Peyer's patch (tissue), 4 donors: ENCODE measurements at places on chromosomes 11 and 22.

- no peak for DNase-seq
Observed at GRCh38 chr11:130006929-130007328, 4.3 kb upstream of the PRDM10 start.

DNA sequence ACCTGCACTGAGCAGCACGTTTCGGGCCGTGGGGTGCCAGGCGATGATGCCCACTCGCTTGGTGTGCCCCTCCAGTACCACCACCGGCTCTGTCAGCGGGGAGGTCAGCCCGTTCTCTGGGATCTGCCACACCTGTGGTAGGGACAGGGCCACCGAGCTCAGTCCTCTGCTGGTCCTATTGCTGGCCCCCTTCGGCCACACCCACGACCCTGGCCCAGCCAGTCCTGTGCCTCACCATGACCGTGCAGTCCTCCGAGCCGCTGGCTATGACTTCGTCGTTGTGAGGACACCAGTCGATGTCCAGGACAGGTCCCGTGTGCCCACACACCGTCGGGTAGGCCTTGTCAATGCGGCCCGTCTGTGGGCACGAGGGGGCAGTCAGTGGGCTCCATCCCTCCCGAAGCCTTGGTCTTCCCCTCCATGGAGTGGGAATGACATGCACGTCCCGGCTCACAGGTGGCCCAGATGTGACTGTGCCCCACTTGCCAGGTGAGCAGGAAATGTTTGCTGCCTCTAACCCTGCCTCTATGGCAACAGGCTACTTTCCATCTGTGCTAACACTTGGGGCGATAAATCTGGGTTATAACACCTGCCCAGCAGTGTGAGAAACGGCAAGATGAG is 1.4 kb downstream of the CORO1B start:
- no peak for DNase-seq

GRCh38 chr11:111833524-111833923 is 37.9 kb downstream of the ALG9 start:
- DNase-seq: no peak

- DNase-seq: no peak
Observed at GRCh38 chr22:22210375-22210774, 34.2 kb upstream of the VPREB1 start.

DNA sequence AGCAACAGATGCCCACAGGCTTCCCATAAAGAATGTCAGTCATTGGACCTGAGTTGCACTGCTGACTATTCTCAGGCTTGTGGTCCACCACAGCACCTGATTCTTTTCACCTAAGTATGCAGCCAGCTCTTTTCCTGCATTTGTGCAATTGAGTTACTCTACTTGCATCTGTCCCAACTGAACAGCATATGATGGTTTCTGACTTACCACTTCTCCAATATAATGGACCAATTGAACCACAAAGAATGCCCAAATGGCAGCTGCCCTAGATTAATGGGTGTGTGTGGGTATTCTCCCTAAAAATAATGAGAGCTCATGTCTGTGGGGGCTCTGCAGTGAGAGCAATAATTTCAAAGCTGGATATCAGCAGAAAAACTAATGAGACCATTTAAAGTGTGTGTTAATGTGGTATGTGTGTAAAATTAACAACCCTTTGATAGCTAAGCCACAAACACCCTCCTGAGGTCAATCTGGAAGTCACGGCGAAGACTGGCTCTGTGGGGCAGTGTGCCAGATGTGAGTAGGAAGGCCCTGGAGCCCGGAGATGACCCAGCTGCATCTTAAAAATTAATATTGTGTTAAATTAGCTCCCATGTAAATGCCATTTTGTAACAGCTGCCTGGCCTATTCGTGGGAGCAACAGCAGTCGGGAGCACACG is 43.8 kb downstream of the SC5D start:
- DNase-seq: no peak

DNA sequence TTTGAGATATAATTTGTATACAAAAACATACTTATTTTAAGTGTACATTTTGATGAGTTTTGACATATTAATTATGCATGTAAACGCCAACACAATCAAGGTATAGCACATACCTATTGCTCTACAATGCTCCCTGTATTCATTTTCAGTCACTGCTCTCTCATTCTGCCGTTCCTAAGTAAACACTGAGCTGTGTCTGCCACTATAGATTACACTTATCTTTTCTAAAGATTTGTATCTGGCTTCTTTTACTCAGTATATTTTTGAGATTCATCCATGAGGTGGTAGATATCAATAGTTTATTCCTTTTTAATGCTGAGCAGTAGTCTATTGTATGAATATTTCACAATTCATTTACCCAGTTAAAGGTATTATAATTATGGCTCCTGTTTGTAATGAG is 25.4 kb upstream of the BACE1-AS start:
- no peak for DNase-seq

DNA sequence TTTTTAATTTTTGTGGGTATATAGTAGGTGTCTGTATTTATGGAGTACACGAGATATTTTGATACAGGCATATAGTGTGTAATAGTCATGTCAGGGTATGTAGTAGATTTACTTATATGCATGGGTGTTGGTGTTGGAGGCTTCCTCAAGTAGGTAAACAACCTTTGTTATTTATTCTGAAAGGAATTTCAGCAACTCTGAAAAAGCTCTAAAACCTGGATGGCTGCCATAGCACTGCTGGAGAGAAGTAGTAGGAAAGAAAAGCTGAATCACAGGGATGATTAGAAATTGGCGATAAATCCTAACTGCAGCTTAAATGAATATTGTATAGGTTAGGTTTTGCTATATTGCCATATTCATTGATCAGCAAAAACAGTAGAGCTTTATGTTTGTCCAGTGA is 44.4 kb upstream of the ST14 start:
- no peak for DNase-seq

GRCh38 chr11:8036986-8037385 is 44.0 kb upstream of the TUB start:
- DNase-seq: no peak

DNA sequence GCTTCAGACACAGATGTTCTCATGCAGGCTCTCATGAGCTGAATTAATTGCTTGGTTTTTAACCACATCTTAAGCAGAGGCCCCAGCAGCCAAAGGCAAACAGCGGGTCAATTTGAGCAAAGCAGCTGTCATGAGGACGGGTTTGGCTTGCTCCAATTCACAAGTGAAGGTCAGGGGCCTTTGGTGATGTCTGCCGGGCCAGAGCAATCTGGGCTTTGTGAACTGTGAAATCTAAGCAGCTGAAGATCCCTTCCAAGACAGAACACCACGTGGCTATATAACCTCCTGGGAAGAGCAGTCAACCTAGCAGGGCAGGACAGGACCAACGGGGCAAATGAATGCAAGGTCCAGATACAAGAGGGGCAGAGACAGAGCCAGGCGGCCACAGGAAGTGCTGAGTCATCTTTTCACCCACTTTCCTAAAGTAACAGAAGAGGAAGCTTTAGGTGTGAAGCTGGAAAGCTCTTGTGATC is 187.3 kb upstream of the B3GAT1 start:
- DNase-seq: no peak

GRCh38 chr11:111006227-111006626 is 239.3 kb upstream of the POU2AF2 start:
- DNase-seq: no peak

- DNase-seq: no peak
Observed at GRCh38 chr11:8040921-8041285, 40.1 kb upstream of the TUB start.

GRCh38 chr11:115606498-115607220 is 102.4 kb upstream of the CADM1 start:
- DNase-seq: no peak

- DNase-seq: no peak
Observed at GRCh38 chr11:98940913-98941312, 79.8 kb upstream of the CNTN5 start.

- DNase-seq: no peak
Observed at GRCh38 chr11:43933608-43934551, 8.6 kb upstream of the C11orf96 start.

- no peak for DNase-seq
Observed at GRCh38 chr11:130473056-130473794, 24.8 kb downstream of the ADAMTS15 start.

DNA sequence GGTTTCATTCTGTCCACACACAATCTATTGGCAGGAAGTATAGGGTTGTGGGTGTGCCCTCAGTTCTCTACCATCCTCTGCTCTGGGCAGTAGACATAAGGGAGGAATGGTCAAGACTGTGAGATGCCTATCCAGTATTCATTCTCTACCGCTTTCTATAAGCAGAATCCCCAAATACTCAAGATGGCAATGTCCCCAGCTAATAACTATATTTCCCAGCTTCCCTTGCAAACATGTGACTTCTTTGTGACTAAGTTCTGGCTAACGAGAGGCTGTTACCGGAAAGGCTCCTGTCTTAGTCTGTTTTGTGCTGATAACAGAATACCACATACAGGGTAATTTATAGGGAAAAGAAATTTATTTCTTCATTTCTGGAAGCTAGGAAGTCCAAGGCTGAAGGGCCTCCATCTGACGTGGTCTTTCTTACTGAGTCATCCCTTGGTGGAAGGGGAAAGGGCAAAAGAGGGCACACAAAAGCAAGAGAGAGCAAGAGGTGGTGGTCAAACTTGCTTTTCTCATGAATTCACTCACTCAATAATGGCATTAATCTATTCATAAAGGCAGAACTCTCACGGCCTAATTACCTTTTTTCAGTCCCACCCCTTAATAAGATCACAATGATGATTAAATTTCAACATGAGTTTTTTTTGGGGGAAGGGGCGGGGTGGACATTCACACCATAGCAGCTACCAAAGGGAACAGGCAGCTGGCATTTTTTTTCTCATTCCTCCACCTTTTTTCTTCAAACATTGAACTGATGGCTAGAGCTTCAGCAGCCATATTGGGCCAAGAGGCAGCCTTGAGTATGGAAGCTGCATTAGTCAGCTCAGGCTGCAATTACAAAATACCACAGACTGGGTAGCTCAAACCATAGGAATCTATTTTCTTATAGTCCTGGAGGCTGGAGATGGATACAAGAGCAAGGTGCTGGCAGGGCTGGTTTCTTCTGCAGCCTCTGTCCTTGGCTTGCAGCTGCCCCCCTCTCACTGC is 109.7 kb upstream of the OR9Q1 start:
- DNase-seq: no peak

DNA sequence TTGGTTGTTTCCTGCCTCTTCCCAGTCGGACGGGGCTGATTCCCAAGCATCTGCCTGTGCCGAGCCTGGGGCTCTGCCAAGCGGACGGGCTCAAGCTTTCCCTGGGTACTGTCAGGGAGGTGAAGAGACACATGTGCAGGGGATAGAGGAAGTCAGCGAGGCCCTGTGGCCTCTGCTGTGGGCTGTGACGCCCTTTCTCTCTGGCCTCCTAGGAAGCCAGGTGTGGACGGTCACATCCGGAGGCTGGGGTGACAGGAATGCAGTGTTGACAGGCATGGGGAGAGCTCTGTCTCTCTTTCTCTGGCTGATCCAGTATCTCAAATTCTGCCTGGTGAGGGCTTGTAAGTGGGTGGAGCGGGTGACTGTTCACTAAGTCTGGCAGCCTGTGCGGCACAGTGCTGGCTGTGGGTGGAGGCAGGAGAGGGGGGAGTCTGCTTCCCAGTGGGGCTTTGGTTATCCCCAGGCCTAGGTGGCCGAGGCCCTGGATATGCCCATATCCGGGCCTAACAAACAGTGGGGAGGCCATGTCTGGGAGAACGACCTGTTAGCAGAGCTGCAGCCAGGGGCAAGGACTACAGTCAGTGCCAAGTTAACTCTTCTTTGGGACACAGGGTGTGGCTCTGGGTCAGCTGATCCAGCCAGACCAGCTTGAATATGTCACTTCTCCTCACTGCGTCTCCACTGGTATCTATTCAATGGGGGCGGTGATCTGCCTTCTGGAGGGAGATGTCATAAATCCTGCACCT is 1.9 kb downstream of the KCTD17 start:
- DNase-seq: no peak

GRCh38 chr22:49972163-49973017 is 11.8 kb downstream of the PIM3 start:
- DNase-seq: peak; percentile 52

DNA sequence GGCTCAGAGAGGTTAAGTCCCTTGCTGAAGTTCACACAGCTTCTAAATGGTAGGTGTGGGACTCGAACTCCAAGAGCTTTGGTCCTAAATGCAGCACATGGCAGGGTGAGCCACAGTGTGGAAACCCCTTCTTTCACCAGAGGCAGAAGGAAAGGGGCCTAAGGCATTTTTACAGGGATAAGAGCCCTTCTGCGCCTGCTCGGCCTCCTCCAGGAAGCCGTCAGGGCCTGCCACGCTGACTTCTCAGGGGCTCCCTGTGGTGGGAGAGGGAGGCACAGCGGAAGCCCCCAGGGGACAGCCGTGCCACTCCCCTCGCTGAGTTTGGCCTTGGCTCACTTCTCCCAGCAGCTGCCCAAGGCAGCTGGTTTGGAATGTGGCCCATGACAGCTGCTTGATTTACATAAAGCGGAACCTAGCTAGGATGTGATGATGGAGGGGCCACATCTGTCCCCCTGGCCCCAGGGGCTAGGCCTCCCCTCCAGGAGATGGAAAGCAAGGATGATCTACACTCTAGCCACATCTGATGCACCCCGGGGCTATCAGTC is 35.4 kb downstream of the CD82 start:
- peak; percentile 76 for DNase-seq

- no peak for DNase-seq
Observed at GRCh38 chr22:33896154-33896553, 24.1 kb downstream of the LARGE1 start.

GRCh38 chr22:50599816-50600455 is 657 bp upstream of the MAPK8IP2 start:
- peak; percentile 73 for DNase-seq

- DNase-seq: no peak
Observed at GRCh38 chr11:32186118-32186517, 95.2 kb downstream of the RCN1 start.

DNA sequence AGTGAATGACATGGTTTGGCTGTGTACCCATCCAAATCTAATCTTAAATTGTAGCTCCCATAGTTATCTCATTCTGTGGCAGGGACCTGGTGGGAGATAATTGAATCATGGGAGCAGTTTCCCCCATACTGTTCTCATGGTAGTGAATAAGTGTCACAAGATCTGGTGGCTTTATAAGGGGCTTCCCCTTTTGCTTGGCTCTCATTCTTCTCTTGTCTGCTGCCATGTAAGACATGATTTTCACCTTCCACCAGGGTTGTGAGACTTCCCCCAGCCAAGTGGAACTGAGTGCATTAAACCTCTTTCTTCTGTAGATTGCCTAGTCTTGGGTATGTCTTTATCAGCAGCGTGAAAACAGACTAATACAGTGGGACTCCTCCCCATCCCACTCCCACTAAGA is 11.1 kb downstream of the OR5A2 start:
- DNase-seq: no peak

- DNase-seq: no peak
Observed at GRCh38 chr11:125227151-125227550, 62.6 kb downstream of the PKNOX2 start.

- peak; percentile 71 for DNase-seq
Observed at GRCh38 chr11:67266449-67267187, at the start of gene GRK2. TSS of gene GRK2 (plus strand) at chr11:67266473. CDS start at chr11:67266700, 227 bp downstream.

DNA sequence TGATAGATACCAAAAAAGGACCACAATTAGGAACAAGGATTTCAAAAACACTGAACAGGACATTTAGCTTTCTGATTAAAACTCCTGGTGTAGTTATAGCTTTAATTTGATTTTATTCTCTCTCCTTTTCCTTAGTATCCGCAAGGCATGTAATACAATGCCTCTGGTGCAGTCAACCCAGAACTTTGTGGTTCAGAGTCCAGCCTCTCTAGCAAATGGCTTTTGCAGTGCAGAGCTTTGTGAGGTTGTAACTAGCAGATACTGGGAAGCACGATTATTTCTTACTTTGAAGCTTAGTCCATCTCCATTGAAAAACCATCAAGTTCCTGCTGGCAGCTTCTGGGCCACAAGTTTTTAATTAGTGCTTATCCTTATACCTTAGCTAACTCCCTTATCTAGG is 79.8 kb downstream of the GRIA4 start:
- no peak for DNase-seq

GRCh38 chr11:10080138-10080537 is 213.9 kb downstream of the SBF2 start:
- DNase-seq: no peak

- no peak for DNase-seq
Observed at GRCh38 chr11:123316003-123316402, 114.1 kb upstream of the GRAMD1B start.
